Astrocyte of the spinal cord (primary cell): ENCODE measurements at places on chromosomes 5 and 9.

DNA sequence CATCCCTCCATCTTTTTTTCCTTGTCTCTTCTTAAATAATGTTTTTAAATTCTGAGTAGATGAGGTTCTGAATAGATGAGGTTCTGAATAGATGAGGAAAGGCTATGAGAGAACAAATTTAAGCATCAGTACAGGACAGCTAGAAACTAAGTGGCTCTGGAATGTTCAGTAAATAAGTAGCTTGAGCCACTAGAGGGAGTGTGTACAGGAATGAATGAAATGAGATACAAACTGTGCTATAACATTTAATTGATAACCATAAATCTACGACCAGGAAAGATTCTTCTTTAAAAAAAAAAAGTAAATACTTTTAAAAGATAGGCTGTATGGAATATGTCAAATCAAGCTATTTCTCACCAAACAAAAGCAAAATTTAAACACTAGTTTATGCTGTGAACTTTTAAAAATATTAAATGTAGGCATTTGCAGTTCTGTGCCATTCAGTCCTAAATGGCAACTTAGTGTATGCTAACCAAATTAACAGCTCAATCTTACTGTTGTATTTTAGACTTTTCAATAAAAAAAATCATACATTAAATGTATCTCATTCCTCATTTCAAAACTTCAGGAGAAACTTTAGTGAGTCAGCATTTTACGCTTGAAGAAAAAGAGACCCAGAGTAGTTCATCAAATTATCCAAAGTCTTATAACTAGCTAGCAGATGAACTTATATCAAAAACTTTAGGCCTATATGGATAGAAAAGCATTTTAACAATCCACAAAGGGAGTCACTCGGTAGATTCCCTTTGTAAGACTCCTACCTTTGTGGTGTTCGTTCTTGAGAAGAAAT lies 70.4 kb upstream of the SNX2 start:
- peak; percentile 56 for DNase-seq

- DNase-seq = peak; percentile 4
These were observed 83.7 kb upstream of the SLIT3 start for GRCh38 chr5:169384661-169385060.

DNA sequence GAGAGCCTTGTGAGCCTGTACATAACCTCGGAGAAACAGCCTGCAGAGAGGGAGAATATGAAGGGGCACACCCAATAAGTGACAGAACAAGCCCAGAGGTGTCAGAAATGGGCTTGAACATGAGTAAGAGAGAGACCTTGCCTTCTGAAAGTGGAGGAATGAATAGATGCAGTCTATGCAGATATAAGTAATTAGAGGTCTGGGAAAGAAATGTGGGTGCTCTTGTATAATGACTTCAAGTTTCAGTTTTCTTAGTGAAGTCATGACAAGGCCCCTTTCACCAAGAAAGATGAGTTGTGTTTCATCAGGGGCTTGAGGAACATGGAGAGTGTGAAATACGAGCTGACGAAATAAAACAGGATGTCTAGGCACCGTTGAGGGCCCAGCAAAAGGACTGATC lies 15.1 kb downstream of the GRAMD2B start:
- no peak for DNase-seq

DNA sequence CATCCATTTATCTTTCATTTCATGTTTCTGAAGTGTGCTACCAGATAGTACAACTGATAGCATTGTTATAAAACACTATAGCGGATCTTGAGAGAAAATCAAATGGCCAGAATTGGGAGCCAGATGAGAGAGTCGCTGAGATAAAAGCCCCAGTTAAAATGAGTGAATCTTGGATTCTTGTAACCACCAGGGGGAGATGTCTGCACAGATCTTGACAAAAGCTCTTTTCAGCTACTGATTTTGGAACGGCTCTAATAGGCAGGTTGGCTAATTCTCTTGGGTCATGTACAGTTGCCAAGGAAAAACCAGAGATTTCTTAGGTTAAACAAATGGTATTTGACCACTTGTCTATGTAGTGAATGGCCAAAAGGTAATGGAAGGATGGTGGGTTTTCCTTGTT lies 21.7 kb downstream of the F2RL2 start:
- DNase-seq = peak; percentile 73

DNA sequence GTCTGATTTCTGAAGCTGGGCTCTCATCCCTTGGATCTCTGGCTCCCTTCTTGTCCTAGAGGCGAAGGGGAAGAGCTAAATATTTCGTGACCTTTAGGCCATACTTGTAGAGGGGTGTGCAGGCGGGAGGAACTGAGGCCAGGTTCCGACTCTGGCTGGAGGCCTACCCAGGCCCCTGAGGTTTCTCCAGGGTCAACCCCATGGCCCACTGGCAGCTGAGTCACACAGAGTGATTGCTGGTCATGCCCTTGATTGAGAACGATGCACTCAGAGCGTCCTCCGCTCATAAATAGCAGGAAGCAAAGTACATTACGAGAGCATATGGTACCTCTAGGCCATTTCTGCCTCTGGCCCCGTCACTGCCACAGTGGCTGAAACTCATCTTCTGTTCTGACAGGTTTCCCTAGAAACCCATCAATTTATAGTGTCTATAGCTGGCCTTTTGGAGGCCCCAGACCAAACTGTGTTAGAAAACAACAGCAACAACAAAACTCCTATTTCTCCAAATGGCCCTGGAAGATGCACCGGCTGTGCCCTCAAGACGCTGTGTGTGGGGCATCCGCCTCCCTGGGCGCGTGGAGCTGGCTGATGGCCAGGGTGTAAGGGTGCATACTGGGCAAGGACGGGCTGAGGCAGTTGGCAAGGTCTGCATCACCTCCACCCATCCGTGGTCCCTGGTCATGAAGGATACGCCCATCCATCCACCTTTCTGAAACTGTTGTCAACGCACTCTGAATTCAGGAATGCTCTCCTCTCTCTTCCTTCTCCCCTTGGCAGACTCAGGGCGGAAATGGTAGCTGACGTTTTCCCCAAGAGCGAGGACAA lies 32.9 kb upstream of the FCN1 start:
- DNase-seq = no peak

DNA sequence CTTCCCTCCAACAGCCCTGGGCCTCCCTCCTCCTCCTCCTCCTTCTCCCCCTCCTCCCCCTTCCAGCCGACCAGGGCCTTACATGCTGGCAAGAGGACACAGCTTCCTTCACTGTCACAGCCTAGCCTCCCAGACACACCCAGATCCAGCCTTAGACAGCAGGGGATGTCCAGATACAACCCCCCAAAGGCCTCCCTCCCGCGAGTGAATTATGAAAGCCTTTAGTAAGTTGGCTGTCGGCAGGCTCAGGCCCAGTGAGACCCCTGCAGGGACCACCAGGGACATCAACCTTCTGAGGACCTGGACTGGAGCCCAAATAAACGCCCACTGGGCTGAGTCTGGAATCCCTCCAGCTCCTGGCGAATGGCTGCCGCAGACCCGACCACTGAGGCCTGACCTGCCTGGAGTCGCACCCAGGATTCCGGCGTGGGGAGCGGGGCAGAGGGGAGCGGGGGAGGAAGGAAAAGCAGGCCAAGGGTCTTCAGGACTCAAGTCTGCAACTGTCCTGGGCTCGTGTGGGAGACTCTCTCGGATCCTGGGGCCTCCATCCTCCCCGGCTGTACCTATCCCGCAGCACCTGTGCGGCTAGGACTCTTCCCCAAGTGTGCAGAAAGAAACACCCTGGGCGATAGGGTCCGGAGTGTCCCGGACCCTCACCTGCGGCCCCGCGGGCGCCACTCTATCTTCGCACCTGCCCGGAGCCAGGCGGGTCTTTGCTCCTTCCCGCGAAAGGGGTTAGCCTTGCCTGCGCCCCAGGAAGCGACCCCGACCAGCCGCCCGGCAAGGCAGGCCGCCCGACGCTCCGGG lies 705 bp downstream of the SEPTIN8 start:
- DNase-seq = no peak

DNA sequence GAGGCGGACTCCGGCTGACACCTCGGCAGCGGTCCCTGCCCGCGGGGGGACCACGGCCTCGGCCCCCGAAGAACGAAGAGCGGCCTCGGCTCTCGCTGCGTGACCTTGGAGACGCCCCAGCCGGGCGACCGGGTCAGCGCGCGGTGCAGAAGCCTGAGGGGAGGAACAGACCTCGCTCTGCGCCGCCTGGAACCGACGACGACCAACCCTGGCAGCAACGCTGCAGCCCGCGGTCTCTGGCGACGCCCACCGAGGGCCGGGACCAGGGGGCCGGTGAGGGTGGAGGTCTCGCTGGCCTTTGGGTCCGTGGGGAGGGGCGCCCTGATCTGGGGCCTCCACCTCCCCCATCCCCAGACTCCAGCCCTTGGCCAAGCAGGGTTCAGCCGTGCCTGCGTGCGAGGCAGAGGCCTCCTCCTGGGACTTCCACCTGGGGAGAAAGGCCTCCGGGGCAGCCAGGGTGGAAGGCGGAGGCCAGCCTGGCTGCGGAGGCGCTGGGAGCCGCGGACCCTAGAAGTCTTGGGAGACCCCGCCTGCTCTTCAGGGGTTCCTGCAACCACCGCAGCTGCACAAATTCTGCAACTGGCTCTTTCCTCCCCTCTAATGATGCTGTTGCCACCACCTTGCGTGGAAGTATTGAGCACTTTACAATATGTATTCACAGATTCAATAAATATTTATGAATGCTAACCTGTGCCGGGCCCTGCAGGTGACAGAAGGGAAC lies 44.3 kb upstream of the SLC12A7 start:
- DNase-seq = no peak
